ENCODE measurements at places on chromosomes 7 and 10.

DNA sequence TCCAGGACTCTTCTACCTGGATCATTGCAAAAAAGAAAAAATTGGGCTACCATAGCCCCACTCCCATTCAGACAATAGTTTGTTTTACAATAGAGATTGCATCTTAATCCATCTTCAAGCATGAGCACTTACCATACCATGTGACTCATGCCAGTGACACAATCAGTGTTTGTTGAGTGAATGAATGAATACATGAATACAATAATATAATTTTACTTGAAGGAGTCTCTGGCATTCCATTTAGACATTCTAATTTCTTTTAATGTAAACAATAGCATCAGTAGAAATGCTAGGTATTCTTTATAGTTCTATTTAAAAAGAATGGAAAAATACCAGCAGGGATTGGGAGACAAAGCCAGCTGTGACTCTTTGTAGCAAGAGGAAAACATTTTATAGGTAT is 141.6 kb upstream of the AKR1E2 start:
- ATAC-seq: no peak

DNA sequence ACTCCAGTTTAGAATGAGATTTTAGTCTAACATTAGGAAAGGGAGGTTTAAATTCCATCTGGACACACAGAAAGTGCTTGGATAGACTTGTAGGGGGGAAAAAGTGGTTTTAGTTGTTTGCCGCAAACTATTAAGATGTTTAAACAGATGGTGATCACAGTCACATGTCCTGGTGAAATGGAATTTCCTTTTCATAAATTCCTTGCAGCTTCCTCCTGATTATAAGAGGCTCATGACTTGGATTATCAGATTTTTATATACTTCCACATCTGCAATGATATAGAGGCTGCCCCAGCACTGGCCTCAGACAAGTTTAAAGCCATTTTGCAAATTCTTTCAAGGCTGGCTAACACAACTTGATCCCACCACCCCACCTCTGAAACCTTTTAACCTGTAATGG is 106.4 kb upstream of the ARMC3 start:
- no peak for ATAC-seq

- ATAC-seq: no peak
These were observed 4.0 kb downstream of the GFRA1 start for GRCh38 chr10:116268976-116269375.

DNA sequence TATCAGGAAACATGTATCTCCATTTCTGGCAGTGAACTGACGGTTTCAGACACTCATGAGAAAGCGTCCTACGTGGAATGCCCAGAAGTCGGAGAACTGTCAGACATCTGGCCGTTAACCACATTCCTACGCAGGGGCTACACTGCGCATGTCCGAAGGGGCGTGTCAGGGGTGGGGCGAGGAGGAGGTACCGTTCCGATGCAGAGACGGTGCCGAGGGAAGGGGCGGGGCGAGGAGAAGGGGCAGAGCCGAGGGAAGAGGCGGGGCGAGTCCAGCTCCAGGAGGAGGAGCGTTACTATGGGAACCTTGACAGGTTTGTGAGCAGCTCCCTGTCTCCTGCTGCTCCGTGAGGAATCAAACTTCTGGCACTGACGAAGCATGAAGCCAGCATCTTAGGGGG is 366.9 kb upstream of the NUPR2 start:
- ATAC-seq: no peak

DNA sequence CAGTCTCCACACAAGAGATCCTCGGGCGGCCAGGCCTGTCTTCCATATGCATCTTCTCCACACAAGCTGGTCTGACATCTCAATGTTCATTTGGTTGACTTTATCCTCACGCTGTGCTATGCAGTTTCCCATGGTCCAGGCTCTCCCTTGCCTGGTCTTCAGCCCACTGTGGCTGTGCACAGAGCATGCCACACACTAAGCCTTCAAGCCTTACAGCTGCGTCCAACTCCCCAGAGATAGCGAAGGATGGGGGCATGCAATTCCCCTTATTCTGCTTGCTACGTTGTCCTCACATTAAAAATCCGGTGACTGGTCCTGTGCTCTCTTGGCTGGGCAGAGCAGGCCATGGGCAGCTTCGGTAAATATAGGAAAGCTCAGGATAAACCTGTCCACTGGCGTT is 188.7 kb upstream of the TCERG1L start:
- no peak for ATAC-seq

GRCh38 chr10:127990846-127991542 is 84.1 kb downstream of the PTPRE start:
- ATAC-seq: peak; percentile 80

DNA sequence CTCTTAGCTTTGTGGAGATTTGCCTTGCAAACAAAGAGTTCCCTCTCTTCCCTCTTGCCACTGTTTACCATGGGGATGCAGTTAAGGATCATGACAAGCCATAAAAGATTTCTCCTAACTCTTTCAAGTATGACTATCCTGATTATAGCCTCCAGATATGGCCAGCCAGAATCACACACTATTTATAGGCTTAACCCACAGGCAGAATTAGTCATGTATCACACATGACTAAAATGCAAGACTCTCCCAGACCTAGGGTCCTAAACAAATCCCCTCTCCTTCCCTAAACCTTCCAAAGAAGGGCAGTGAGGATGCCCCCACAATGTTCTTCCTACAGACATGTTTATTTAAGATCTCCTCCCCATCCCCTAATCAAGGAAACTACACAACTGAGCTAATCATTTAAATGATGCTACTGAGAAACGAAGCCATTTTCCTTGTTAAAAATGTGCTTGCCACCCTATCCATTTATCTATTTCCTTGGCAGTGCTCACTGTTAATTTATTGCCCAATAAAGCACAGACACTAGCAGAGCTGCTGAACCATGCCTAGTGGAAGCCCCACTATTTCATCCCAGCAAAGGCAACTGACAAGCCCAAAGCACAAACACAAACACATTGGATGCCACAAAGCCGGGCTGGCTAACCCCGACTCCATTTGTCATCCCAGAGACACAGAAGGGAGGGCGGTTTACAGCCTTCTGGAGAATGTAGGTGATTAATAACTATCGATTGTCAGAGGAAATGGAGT is 363.4 kb downstream of the KCNMA1 start:
- ATAC-seq: no peak

DNA sequence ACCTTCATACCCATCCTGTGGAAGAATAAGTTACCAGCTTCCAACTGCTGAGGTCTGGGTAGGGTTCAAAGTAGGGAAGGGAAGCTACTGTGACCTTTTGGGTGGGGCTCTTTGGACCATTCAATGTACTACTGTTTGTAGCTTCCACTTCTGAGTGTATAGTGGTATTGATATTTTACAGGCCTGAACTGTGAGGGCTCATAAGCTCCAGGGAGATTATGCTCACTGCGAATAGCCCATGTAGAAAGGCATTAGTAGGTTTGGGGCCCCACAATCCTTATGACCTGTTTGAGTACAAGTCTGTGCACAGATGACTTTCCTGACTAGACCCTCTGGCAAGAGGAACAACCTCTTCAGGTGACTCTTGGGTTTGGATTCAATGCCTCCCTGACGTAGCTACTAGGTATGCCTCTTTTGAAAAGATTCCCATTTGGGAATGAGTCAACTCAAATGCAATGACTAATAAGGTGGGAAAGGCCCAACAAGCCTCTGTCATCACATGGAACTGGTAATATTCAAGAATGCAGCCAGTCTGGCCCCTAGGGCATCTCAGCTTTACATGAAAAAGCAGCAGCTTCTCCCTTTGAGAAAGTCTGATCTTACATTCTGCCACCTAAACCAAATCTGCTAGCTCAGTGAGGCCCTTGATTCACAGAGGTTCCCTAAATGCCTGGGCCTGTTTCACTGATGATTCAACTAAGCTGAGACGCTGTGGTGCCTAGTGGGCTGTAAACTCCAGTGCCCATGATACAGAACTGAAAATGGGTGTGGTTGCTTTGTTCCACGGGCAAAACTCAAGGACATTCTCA is 79.8 kb downstream of the ABI1 start:
- ATAC-seq: peak; percentile 90

- ATAC-seq: no peak
These were observed 39.8 kb downstream of the CELF2 start for GRCh38 chr10:11057448-11057847.

- no peak for ATAC-seq
These were observed 51.5 kb downstream of the UNCX start for GRCh38 chr7:1283941-1284742.

DNA sequence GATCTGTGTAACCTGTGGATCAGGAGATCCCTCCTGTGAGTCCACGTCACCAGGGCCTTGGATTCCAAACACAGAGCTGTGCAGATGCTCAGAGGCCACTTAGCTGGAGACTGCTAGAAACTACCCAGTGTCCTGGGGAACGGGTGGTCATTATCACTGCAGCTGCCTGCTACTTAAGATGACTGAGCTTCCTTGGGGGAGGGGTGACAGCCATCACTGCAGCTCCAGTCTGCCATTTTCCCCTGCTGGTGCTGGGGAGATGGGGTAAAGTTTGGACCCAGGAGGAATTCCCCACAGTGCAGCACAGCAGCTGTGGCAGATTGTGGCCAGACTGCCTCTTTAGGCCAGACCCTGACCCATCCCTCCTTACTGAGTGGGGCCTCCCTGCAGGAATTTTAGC is 78.8 kb upstream of the VOPP1 start:
- ATAC-seq: no peak

GRCh38 chr10:13834581-13835286 is 248.0 kb downstream of the PRPF18 start:
- no peak for ATAC-seq
